Epithelial cell of prostate (primary cell): ENCODE measurements at places on chromosomes 12 and 14.
A peak's percentile ranks its signal among the peaks of the same experiment; 100 is the strongest.

DNA sequence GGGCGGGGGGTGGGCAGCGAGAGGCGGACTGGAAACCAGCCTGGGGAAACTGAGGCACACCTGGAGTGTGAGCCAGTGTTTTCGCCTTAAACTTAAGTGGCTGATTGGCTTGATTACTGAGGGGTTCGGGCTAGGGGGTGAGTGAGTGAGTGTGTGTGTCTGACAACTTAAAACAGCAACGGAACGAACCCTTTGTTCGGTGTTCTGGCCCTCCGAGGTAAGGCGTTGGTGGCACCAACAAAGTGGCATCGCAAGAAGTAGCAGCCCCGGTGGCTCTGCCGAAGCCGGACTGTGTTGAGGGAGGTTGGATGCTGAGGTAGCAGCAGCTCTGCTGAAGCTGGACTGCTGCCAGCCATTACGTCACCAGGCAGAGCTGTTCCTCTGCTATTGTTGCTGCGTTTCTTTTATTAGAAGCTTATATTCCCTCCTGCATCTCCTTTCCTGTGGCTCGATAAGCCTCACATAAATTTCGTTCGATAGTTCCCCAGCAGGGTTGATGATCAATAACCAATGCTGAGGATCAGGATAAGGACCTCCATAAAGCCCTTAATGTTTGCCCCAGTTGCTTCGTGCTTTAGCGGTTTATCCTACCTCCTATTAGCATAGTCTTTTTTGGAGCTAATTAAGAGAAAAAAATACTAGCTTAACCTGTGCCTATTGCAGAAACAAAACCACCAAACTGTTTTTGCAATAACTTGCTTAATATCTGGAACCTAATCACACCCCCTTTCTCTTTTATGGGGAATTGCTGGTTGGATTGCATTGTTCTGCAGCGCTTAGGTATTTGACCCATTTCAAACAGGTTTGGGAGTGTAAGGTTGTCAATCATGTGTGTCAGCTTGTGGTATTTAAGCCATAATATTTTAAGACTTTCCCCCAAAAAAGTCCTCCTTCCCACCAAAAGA is 1.3 kb downstream of the GPR137C start:
- DNase-seq: peak; percentile 60

DNA sequence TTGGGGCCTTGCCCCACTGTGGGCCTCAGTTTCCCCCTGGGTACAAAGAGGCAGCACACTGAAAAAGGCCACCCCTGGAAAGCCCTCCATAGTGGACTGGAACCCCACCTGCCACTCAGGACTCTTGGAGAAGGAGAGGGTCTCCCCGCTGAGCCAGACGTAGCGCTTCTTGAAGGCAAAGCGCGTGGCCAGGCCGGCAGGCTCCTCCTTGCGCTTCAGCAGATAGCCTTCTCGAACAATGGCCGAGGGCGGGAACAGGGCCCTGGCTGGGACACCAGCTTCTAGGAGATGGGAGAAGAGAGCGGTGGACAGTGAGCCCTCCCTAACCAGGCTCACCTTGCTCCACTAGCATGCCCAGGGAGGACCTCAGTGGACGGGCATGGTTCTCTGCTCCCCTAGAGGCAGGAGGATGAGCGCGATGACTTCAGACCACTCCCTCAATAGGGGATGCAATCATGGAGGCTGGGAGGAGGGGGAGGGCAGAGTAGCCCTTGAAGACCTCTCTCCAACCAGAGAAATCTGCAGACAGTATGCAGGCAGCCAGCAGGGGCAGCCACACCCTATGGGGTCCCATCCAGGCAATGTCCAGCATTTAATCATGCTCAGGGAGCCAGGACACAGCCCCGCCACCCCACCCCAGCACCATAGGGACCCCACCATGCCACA is 29.8 kb downstream of the RASAL1 start:
- DNase-seq: no peak

GRCh38 chr14:80313806-80314205 is 102.5 kb upstream of the DIO2 start:
- no peak for DNase-seq

GRCh38 chr12:27577688-27578087 is 53.7 kb downstream of the PPFIBP1 start:
- no peak for DNase-seq

DNA sequence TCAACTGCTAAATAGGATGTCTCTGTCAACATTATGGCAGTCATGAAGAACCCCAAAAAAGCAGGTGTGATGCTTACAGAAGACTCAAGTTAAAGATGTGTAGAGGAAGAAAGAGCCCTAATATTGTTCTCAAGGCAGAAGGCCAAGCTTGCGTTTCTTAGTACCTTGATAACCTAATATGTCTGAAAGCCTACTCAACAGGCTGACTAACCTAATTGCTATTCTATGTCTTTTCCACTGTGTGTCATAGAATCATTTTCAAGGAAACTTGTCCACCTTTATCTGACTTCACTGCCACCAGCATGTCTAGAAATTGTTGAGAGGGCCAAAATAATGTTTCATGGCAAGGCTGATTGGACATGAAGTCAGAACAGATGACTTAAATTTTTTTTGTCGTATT is 373.2 kb downstream of the BTG1 start:
- DNase-seq: no peak

- DNase-seq: no peak
Measured at GRCh38 chr12:50013361-50014147, 11.7 kb downstream of the RACGAP1 start.

DNA sequence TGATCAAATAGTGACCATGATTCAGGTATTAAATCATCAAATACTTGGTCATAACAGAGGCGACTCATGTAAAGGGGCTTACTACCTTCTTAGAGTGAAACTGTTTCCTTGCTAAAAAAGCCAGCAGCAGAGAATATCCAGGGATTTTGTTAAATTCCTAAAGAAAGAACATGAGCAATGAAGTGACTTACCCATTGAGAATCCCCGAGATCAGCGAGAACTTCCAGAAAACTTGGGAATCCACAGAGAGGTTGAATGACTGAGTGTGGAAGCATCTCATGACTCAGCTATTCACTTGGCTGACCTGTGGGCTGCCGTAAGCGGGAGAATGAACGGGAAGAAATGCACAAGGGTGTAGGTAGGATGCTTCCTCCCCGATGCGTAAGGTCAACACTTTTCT is 85.3 kb upstream of the KCNA1 start:
- no peak for DNase-seq

GRCh38 chr12:109716512-109717389 is 3.1 kb downstream of the FAM222A start:
- no peak for DNase-seq

DNA sequence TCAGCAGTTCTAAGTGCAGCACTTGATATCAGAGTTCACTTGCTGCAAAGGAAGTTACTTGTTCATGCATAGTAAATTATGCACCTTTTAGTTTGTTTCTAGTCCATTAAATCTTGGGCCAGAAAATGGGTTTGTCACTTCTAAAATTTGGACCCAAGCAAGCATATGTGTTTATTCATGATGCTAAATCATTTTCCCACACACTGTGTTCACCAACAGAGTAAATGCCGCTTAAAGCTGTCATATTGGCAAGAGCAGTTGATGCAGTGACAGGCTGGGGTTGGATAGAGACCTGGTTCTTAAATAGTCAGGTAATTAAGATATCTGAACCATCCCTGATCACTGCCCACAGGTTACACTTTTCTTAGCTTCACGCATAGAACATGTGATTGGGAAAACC is 409.7 kb downstream of the EGLN3 start:
- DNase-seq: no peak

- no peak for DNase-seq
Measured at GRCh38 chr12:13440844-13441243, 244.3 kb downstream of the EMP1 start.
